ENCODE measurements at places on chromosomes 5 and 9.
A peak's percentile ranks its signal among the peaks of the same experiment; 100 is the strongest.

GRCh38 chr5:112012104-112012503, 255.1 kb upstream of the NREP start:
- DNase-seq = peak; percentile 4

- no peak for DNase-seq
These were observed 117.4 kb upstream of the GPR151 start for GRCh38 chr5:146633323-146633764.

DNA sequence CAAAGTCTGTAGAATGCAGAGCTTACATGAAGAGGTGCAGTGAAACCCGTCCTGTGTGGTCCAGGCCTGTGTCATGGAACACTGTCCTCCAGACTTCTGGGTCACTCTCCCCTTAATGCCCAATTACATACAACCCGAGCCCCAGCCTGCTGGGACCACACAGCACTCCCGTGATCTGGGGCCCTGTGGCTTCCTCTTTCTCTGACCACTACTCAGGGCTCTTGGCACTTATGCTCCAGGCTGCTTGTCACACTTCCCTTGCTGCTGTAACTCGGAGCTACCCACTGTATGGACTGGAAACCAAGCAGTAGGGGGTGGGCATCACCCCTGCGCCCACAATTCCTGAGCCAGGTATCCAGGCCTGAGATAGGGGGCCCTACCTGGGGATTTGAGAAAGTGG, 10.3 kb upstream of the IL3 start:
- DNase-seq = no peak

GRCh38 chr9:93460689-93461413, 7.5 kb upstream of the FAM120AOS start:
- no peak for DNase-seq

DNA sequence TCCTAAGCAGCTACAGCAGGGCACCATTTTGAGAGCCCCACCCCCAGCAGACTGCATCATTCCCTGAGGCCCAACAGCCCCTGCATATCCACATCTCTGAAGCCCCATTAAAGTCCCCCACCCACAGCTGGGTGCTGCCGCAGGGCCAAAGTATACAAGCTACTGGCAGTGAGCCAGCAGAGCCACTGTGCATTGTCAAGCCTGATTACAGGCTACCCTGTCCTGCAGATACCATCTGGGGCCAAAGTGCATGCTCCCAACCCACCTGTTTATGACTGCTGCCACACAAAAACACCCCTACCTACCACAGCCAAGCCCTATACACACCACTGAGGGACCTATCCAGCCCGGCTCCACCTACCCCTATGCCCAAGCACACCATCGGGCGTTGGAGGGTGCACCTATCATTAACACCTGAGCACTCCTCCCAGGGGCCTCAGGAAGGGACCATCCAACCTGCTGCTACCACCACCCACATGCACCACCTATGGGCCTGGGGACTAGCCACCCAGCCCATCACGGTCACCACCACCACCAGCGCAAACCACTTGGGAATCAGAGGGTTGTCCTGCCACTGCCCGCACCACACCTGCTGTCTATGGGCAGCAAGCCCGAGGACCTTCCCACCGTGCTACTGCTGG, 105.0 kb downstream of the PLPP1 start:
- DNase-seq = no peak

- no peak for DNase-seq
These were observed 1.1 kb downstream of the CTNNAL1 start for GRCh38 chr9:109012009-109012875.

DNA sequence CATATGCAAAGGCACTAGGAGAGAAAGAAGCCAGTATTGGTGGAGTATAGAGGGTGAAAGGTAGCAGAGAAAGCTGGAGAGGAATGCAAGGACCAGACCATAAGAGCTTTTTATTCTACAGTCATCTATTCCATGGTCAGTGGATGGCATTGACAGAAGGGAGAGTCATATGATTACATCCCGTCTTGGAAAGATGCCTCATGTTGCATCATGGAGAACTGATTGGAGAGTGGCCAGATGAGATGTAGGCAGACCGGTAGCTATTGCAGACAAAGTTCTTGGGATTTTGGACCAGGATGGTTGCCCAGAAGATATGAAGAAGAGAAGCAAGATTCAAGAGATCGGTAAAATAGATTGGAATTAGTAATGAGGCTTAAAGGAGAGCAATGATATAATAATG, 260.7 kb downstream of the CHSY3 start:
- DNase-seq = no peak

GRCh38 chr9:87863882-87864465, 18.7 kb upstream of the SPATA31E1 start:
- no peak for DNase-seq

GRCh38 chr5:69431424-69432303, 16.7 kb downstream of the MARVELD2 start:
- DNase-seq = no peak

DNA sequence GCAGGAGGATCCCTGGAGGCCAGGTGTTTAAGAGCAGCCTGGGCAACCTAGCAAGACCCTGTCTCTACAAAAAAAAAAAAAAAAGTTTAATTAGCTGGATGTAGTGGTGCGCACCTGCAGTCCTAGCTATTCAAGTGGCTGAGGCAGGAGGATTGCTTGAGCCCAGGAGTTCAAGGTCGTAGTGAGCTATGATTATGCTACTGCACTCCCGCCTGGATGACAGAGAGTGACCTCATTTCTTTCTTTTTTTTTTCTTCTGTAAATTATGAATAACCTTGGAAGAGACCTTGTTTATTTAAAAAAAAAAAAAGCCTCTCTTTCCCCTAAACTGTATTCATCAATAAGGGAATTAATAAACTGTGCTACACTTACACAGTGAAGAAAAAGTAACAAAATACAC, 43.6 kb upstream of the SLC30A5 start:
- DNase-seq = no peak

DNA sequence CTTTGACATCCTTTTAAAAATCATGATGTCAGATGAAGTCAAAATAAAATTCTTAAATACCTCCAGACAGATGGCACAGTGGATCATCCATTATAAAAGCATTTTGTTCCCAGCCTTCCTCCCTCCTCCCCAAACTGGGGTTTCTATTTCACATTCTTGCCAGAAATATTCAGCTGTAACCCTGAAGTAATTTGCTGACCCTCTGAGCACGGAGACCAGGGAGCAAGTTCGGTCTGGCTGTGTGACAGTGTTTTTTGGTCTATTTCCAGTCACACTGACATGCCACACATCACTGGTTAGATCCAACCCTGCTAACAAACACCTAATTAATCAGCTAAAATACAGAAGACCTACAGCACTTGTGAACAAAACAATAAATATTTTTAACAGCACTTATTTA, 126.2 kb upstream of the DMRT1 start:
- no peak for DNase-seq

DNA sequence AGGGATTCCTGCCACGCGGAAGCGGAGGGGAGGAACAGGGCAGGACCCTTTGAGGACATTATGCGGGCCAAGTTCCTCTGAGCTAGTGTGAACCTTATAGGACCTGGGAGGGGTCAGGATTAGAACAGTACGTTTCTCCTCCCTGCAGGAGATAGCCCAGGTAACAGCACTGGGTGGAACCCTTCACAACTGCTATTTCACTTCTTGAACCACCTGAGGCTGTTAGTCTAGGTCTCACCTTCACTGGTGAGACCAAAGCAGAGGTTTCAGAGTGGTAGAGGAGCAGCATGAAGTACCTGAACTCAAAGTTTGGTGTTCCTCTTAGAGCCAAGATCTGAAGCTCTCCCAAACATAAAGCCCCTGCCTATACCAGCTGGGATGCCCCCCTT, 832 bp downstream of the EIF4EBP3 start:
- no peak for DNase-seq

All from renal cortex interstitium (tissue), 15 donors.